ENCODE measurements at places on chromosomes 4 and X.
A peak's percentile ranks its signal among the peaks of the same experiment; 100 is the strongest.

- DNase-seq, result no peak
Observed at GRCh38 chr4:138035781-138036258, 206.3 kb downstream of the SLC7A11 start.

DNA sequence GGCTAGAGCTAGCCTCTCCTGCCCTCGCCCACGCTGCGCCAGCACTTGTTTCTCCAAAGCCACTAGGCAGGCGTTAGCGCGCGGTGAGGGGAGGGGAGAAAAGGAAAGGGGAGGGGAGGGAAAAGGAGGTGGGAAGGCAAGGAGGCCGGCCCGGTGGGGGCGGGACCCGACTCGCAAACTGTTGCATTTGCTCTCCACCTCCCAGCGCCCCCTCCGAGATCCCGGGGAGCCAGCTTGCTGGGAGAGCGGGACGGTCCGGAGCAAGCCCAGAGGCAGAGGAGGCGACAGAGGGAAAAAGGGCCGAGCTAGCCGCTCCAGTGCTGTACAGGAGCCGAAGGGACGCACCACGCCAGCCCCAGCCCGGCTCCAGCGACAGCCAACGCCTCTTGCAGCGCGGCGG lies at the start of gene AR:
TSS of gene AR (plus strand) at position 204 of the 400 bp plus-strand sequence. CDS start 1,126 bp downstream, outside the sequence.
- peak; percentile 81 for DNase-seq

DNA sequence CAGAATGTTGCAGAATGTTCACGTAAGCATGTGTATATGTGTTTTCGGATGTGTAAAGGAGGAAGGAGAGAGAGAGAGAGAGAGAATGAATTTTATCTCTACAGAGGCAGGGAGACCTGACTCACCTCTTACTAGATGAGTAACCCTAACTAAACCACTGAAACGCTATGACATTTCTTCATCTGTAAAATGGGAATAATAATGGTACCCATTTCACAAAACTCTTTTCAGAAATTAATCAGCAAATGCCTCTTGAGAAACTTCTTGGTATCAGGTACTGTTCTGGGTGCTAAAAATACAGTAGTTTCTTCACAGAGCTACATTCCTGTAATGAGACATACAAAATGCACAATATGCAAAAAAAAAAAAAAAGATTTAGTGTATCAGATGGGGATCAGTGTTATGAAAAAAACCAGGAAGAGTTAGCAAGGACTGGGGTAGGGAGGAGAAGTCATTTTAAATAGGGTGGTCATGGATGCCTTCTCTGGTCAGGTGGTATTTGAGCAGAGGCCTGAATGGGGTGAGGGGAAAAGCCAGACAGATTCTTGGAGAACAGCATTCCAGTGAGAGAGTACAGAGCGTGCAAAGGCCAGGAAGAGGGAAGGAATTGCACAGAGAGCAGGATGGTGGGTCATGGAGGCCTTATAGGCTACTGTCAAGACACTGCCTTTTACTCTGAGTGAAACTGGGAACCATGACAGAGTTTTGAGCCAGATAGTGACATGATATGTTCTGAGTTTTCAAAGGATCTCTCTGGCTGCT lies 84.9 kb upstream of the SPANXB1 start:
- no peak for DNase-seq

GRCh38 chr4:94307231-94307871 lies 35.3 kb downstream of the HPGDS start:
- DNase-seq, result no peak

GRCh38 chr4:184807797-184808712 lies 17.7 kb downstream of the ACSL1 start:
- peak; percentile 43 for DNase-seq

- no peak for DNase-seq
Observed at GRCh38 chr4:98470831-98471230, 187.6 kb downstream of the TSPAN5 start.

DNA sequence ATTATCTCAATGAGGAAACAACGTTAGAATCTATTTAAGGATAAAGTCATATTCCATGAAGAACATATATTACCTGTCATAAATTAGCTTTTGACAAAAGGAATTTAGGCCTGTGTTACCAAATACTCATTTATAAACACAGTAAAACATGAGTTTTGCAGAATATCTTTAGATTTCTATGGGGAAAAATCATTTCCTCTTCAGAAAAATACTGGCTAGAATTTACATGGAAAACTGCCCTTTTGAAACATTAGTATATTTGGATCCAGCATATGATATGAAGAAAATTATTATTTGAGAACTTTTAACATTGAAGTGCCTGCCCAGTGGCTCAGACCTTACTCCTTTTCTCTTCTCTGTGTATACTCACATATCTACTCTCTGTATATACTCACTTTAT lies 131.4 kb upstream of the NEIL3 start:
- no peak for DNase-seq

GRCh38 chrX:97594646-97595224 lies 711.0 kb downstream of the RPA4 start:
- DNase-seq, result no peak

DNA sequence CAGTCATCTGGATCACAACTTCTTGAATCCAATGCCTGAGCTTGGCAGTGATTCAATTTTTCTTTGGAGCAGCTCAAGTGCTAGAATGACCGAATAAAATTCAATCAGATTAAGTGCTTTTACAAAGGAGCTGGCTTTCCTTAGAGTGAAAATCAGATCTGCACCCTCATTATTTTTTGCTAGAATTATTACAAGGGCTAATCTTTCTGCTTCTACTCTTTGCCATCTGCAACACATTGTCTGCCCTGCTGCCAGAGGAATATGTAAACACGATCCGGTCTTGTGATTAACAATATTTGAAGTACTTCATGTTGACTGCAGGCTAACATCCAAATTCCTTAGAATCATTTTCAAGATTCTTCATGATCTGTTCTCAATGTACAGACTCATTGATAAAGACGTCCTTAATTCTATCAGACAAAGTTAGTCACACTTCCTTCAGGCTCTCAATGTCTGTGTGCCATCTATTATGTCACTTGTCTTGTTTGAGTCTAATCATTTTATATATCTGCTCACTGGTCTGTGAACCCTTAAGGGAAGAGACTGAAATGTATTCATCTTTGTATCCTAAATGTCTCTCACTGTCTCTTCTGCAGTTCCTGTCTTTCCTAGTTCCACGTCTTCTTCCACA lies 531.2 kb downstream of the GALNTL6 start:
- no peak for DNase-seq

GRCh38 chrX:48958635-48959094 lies 1.3 kb upstream of the OTUD5 start:
- peak; percentile 57 for DNase-seq

GRCh38 chr4:1043651-1044468 lies 32.4 kb downstream of the FGFRL1 start:
- DNase-seq, result peak; percentile 92

GRCh38 chr4:23888421-23889319 lies 1.2 kb downstream of the PPARGC1A start:
- peak; percentile 60 for DNase-seq

DNA sequence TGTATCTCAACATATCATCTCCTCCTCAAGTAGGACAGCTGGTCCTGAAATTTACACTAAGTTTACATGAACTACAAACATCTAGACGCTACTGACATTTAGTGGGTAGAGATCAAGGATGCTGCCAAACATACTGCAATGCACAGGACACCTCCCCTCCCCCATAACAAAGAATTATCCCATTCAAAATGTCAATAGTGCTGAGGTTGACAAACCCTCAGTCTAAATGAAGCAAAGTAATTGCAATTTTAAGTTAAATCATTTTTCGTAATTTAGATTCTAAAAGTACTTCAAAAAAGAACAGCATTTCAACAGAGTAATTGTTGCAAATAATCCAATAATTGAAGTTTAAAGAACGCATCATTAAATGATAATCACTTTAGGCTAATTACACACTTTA lies 1.2 kb downstream of the PRMT9 start:
- DNase-seq, result no peak

DNA sequence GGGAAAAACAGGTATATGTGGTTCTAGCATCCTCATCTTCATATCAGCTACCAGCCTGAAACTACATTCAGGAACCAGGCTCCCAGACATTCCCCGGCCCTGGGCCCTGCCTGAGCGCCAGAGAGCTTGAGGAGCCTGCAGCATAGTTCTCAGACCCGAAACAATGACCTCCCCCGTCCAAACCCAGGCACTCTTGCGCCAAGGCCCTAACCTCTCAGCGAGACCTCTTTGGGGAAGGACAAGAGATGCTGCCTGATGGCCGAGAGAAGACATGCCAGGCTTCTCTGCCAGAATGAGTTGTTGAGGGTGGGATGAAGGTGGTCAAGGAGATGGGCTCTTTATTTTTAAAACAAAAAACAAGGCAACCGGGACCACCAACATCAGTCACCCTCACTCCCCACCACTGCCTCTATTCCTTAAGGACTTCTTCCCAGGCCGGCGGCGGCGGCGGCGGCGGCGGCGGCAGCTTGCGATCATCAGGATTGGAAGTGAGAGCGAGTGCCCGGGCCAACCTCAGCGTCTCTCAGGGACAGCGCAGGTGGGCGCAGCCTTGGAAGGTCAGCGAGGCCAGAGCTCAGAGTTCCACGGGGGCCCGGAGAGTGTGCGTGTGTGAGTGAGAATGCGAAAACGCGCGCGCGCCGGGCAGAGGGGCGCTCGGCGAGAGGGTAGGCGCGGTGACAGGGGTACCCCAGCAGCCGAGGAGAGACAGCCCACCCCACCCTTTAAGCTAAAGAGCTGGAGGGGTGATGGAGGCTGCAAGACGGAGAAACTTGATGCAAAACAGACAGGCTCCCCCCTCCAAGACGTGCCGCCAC lies 601 bp downstream of the INPP4B start:
- peak; percentile 34 for DNase-seq

DNA sequence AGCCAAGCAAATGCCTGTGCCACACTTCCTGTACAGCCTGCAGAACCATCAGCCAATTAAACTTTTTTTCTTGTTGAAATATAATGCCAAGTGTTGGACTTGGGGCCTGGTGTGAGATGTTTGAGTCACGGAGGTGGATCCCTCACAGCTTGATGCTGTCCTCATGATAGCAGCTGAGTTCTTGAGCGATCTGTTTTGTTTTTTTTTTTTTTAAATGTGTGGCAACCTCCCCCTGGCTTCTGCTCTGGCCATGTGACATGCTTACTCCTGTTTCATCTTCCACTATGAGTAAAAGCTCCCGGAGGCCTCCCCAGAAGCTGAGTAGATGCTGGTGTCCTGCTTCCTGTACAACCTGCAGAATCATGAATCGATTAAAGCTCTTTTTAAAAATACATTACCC lies 973.3 kb upstream of the FTHL17 start:
- DNase-seq, result no peak

DNA sequence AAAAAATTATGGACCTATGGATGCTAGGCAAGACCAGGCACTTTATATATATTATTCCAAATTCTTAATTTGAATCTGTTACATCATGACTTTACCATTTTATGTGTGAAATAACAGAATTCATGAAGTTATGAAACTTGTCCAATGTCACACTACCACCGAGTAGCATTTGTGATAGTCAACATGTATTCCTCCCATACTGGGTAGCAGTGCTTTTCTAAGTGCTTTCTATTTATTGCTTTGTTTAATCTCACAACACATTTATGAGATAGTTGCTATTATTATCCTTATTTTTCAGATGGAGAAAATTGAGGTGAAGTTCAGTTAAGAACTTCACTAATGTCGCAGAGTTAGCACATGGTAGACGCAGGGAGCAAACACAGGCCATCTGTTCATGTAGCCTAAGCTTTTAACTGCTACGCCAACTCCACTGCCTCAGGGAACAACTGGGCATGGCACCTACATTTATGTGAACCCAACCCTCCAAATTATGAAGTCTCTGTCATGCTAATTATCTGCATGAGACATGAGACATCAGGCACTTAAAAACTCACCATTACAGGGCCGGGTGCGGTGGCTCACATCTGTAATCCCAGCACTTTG lies 20.8 kb downstream of the GUCY1A1 start:
- no peak for DNase-seq

GRCh38 chrX:55489314-55490009 lies at the start of gene USP51:
USP51 (minus strand) TSS chrX:55489848; CDS start chrX:55488939, 909 bp downstream.
- peak; percentile 64 for DNase-seq

All from femur (tissue), 1 donor.